ENCODE measurements at places on chromosomes 6 and 20.

GRCh38 chr6:48615041-48615440 is 504.0 kb upstream of the PTCHD4 start:
- DNase-seq: no peak

DNA sequence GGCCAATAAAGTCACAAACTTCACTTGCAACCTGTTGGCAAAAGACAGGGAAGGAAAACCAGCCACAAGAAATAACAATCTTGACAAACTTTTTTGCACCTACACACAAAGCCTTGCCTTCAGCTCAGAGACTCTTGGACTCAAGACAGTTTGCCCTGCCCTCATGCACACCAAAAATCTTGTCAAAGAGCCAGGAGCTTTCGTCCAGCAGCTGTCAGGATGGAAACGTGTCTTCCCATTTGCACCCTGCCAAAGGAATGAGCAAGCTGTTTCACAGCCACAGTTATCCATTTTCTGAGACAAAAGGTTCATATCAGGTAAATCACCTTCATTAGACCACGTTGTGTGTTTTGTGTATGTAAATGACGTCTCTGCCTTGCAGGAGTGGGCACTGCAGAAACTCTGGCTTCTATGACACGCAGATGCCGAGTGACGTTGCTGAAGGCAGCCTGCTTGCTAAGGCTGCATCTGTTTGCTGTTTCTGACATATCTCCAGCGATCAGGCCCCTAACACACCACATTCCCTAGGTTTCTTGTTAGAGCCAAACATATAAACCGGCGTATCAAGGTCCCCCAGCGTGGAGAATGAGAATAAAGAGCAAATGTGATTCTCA is 193.4 kb downstream of the SYNDIG1 start:
- DNase-seq: no peak

GRCh38 chr6:20892365-20892764 is 358.1 kb downstream of the CDKAL1 start:
- no peak for DNase-seq

- no peak for DNase-seq
These were observed 93.7 kb upstream of the PROKR2 start for GRCh38 chr20:5410470-5410869.

- DNase-seq: peak; percentile 81
These were observed at the start of gene MRPL18 for GRCh38 chr6:159790149-159790955. TSS of gene MRPL18 (plus strand) at chr6:159790467. CDS start at chr6:159790588, 121 bp downstream.

- DNase-seq: no peak
These were observed 554.9 kb downstream of the CDH26 start for GRCh38 chr20:60513141-60513540.

- DNase-seq: no peak
These were observed 2.8 kb downstream of the VSX1 start for GRCh38 chr20:25079171-25079570.

DNA sequence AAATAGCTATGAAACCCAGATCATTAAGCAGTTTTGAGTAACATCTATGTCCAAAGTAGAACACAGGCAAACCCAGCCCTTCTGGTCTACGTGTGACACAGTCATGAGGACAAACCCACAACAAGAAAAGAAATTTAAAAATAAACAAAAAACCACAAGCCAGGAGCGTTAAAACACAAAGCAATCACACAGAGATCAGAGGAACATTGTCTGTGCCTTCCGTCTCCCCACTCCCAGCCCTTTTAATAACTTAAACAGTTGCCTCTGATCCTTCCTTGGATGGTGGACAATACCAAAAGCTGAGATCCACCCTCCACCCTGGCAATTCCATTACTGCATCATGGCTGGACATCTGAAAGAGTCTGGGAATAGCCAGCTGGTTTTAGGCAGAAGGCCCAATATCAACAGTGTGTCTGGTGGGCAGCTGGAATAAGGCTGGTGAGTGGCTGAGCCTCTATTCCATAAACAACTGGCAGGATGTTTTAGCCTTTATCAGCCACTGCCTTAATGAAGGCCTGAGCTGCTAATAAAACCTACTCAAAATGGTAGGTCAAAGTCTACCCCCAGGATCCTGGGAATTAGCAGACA is 15.7 kb upstream of the LAMA4 start:
- DNase-seq: no peak

- DNase-seq: no peak
These were observed 81.3 kb downstream of the MOXD1 start for GRCh38 chr6:132320007-132320406.

DNA sequence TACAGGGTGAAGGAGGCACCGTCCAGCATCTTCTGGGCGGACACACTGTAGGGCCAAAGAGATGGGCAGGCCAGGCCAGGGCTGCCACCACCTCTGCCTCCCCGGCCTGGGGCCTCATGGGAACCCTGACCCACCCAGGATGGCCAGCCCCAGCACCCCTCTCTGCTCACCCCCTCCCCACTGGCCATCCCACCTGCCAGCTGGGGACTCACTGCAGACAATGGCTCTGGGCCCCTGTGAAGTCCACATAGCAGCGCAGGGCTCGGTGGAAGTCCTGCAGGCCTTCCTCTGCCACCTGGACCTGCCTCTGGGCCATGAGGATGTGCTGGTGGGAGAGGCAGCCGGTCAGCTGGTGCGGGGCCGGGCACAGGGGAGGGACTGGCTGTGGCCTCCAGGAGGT is 3.6 kb upstream of the C20orf144 start:
- no peak for DNase-seq

DNA sequence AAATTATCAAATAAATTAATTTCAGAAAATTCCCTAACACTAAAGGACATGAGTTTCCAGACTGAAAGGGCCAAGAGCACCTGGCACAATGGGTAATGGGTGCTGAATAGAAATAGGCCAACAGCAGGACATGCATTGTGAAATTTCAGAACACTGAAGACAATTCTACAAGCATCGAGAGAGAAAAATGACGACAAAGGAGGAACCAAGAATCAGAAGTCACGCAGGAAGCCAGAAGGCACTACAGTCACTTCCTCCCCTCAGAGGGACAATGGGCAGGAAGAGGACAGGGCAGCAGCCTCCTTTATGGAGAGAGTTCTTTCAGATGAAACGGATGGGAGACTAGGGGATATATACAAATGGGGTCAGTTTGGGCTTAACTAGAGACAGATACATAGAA is 29.6 kb downstream of the PCNA start:
- no peak for DNase-seq

DNA sequence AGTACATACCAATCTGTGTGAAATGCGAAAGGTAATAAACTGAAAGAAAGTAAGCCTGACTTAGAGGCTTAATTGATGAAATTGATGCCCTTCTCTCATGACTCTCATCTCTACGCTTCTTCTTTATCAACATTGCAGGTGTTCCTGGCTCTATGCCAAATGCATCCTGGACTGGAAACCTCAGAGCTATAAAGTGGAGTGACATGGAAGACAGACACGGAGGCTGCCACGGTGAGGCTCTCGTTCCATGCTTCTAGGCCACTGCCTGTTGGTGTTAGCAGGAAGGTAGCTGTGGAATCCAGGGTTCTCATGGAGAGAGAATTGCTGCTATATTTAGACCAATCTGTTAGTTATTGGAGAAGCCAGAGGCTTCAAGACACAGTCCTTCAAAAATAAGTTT is 73.2 kb downstream of the C6orf52 start:
- no peak for DNase-seq

GRCh38 chr20:23582293-23582692 is 14.0 kb upstream of the CST9L start:
- no peak for DNase-seq

GRCh38 chr20:56554869-56555268 is 21.8 kb downstream of the FAM209B start:
- DNase-seq: no peak

DNA sequence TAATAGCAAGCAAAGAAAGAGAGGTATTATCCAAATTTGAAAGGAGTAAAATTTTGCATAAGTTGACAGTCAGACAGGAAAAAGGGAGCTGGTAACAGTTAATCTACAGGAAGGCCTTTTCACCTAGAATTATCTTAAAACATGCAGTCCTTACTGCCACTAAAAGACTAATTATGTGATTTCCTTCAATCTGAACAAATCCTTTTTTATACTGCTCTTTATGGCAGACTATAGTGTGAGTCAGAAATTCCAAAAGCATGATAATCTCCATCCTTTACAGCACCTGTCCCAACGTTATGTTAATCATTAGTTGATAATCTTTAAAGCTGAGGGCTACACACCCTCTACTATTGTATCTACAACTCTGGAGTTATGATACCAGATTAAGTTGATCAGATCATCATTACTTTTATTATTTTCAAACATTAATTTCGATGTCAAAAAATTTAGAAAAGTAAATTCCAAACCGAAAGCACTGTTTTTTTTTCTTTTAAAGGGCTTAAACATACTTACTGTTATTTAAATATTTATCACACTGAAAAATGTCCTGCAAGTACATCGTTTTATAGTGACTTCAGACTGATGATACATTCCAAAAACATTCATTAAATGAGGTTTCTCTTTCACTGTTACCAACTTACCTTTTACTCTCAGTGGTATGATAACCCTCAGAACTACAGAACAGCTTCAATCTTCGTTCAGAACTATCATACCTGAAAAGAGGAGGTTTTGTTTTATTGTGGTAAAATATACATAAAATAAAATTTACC is 33.2 kb upstream of the AKAP7 start:
- no peak for DNase-seq

GRCh38 chr6:128505603-128506002 is 14.8 kb downstream of the PTPRK start:
- DNase-seq: no peak

GRCh38 chr20:14583413-14583812 is 246.0 kb upstream of the FLRT3 start:
- DNase-seq: no peak

DNA sequence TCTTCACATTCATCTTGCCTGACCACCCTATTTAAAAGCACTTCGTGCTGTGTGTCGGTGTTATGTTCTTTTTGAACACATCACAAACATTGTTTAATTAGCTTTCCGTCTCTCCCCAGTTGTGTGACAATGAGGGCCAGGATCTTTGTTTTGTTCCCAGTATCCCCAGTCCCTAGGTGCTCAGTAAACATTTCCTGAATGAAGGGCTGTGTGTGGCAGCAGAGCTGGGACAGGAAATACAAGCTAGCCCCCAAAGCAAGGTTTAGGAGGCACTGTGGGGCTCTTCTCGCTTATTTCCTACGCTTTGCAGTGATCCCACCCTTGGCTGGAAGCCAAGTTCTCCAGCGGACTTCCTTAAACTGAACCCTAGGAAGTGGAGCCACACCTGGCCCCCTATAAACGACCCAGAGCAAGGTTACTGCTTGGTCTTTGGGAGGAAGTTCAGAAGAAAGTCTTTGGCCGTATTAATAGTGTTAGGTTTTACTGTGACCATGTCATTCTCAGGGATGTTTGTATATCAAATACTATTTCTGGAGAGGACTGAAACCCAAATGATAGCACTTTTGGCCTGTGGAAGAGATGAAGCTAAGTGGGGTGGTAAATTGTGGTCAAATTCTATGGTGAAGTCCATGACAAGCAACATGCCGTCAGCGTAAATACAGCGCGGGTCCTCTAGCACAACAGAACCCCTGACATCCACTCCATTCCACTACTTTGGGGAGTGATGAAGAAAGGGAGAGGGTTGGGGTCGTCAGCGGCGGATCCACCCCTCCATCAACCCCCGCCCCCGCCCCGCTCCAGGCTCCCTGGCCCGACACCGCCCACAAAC is 570 bp upstream of the FANCE start:
- DNase-seq: no peak

DNA sequence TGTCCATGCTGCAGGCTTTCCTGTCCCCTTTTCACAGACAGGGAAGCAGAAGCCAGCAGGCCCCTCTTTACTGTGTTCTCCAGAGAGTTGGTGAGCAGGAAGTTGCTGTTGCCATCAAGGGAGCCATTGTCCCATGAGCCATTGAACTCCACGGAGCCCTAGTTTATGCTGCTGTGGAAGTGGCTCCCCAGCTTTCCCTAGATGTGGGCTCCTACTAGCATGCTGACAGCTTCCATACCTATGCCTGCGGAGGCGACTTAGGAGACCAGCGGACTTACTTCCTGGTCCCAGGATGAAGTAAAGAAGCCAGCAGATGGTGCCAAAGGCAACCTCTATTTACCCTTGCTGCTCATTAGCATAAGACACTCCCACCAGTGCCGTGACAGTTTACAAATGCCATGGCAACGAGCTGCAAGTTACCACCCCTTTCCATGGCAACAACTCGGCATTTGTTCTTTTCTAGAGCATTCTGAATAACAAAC is 30.8 kb upstream of the FKBP1A start:
- DNase-seq: no peak

- DNase-seq: no peak
These were observed 69.3 kb upstream of the SYNJ2 start for GRCh38 chr6:157912326-157912725.

DNA sequence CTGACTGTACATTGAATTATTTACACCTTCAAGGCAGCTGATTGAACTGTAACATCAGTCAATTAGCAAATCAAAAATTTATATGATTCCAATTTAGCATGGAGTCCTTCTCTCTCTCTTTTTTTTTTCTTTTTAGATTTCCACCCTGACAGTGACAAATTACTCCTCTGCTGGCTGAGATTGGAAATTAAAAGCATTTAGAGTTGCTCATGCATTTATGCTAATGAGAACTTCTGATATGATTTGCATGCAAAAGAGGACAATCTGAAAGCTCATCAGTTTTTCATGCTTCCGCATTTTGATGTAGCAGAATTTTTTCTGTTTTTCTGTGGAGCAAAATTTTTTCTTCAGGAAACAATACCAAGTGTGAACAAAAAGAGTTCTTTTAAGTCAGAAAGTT is 130.5 kb upstream of the NOX3 start:
- DNase-seq: no peak
